ENCODE measurements at places on chromosomes 16 and 17.

GRCh38 chr17:70608193-70608592, 438.9 kb downstream of the KCNJ2 start:
- peaks cover 3% of the 10 kb centered on the region for H3K27me3 ChIP-seq
- H3K4me1 ChIP-seq, result peaks cover 5% of the 10 kb centered on the region
- H3K36me3 ChIP-seq, result no peaks in the 10 kb centered on the region
- no peak overlapping the region for H3K4me3 ChIP-seq

DNA sequence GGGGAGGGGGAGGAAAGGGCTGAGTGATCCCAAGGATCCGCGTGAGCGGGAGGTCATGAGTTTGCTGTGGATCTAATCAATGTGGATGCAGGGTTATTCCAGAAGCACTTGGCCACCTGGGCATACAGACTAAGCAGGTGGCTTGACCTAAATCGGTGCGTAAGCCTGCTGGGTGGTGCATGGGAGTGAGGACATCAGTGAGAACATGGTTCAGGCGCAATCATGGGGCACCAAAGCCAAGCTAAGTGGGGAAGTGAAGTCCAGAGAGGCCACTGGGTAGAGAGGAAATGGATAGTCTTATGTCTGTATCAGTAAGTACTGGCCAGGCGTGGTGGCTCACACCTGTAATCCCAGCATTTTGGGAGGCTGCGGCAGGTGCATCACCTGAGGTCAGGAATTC, 18.9 kb upstream of the MFSD6L start:
- H3K27me3 ChIP-seq, result peaks cover 65% of the 10 kb centered on the region
- no peak overlapping the region for H3K4me3 ChIP-seq
- H3K4me1 ChIP-seq, result no peaks in the 10 kb centered on the region
- no peak overlapping the region for H3K27ac ChIP-seq

- H3K27me3 ChIP-seq, result peaks cover 9% of the 10 kb centered on the region
- no peak for DNase-seq
- no peaks in the 10 kb centered on the region for H3K4me1 ChIP-seq
- no peak overlapping the region for H3K4me3 ChIP-seq
- no peak overlapping the region for H3K27ac ChIP-seq
Observed at GRCh38 chr17:6392609-6393350, 42.1 kb downstream of the AIPL1 start.

GRCh38 chr17:1640329-1641064, 5.0 kb downstream of the SCARF1 start:
- H3K27ac ChIP-seq, result no peak overlapping the region
- peaks cover 41% of the 10 kb centered on the region for H3K27me3 ChIP-seq
- DNase-seq, result no peak
- H3K4me3 ChIP-seq, result no peak overlapping the region
- H3K4me1 ChIP-seq, result peaks cover 47% of the 10 kb centered on the region

- DNase-seq, result no peak
- H3K27me3 ChIP-seq, result peaks cover 14% of the 10 kb centered on the region
- H3K4me1 ChIP-seq, result peaks cover 18% of the 10 kb centered on the region
- no peak overlapping the region for H3K4me3 ChIP-seq
- H3K27ac ChIP-seq, result no peak overlapping the region
Observed at GRCh38 chr16:77812856-77813500, 24.6 kb downstream of the VAT1L start.

DNA sequence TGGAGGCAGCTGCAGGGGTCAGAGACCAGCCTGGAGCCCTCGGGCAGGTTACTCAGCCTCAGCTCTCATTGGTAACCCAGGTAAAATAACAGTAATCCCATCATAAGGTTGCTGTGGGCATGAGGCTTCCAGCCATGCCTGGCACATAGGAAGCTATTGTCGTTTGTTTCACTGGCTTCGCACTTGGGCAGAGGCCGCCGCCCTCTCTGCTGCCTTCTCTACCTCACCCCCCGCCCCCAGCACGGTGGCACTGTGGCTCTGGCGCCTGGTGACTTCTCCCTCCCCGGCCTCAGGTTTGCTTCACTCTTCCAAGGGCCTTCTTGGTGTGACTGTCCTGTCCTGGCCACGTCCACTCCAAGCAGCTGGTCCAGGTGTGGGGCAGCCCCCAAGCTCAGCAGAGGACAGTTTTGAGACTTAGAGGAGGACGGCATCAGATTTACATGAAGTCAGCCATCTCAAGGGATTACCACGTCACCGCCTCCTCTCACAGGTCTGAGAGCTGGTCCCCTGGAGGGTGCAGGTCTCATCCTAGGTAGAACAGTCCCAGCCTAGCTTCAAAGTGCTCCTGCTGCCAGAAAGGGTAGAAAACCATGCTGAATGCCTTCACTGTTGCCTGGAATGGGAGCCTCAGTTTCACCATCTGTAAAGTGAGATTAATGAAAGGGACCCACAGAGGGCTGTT, 34.8 kb downstream of the SREBF1 start:
- peaks cover 49% of the 10 kb centered on the region for H3K36me3 ChIP-seq
- no peak for DNase-seq
- H3K27me3 ChIP-seq, result no peaks in the 10 kb centered on the region
- no peak overlapping the region for H3K27ac ChIP-seq

DNA sequence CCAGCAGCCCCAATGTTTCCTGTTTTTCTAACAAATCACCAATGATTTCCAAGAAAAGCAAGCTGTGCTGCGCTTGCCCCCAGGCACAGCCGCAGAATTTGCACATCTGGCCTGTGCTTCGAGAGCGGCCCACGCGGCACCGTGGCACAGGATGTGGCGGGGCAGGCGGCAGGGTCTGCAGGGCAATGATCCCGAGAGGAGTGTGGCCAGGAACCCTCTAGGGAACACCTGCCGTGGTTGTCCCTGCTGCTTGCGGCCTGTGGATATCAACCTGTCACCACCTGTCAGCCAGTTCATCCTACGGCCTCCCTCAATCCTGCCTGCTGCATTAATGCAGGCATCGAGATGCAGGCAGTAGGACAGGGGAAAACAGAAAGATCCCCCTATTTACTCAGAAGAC, 24.0 kb downstream of the PIK3R5 start:
- H3K27ac ChIP-seq, result no peak overlapping the region
- H3K4me1 ChIP-seq, result peaks cover 10% of the 10 kb centered on the region
- H3K36me3 ChIP-seq, result no peaks in the 10 kb centered on the region
- H3K4me3 ChIP-seq, result no peak overlapping the region

GRCh38 chr17:17913695-17914332, 58.4 kb downstream of the TOM1L2 start:
- H3K27ac ChIP-seq, result peak overlapping the region; percentile 56
- H3K4me1 ChIP-seq, result peaks cover 41% of the 10 kb centered on the region
- DNase-seq, result peak; percentile 67
- H3K27me3 ChIP-seq, result peaks cover 6% of the 10 kb centered on the region
- H3K4me3 ChIP-seq, result peak overlapping the region; percentile 46
- H3K36me3 ChIP-seq, result peaks cover 18% of the 10 kb centered on the region

All from nephron progenitor cell (in vitro differentiated cells).